ENCODE measurements at places on chromosomes 4 and X. TPM values are rescaled to one million over a fixed set of nuclear protein-coding genes. Genes with fewer than 3 reads are reported as not detected.

Gene SMARCA1
- total RNA-seq = 24.0 TPM

Gene CXCR3
- not detected for total RNA-seq

Gene NUDT10
- total RNA-seq = 0.94 TPM

Gene KLB
- under 0.01 TPM for total RNA-seq

Gene CFAP47
- total RNA-seq = not detected

Gene FAT4
- 42.5 TPM for total RNA-seq

Gene KLHL4
- total RNA-seq = 32.0 TPM

Gene HOPX
- 3.7 TPM for total RNA-seq

Gene SHOX
- not detected for total RNA-seq

Gene P2RY8
- not detected for total RNA-seq

Gene CENPI
- total RNA-seq = 9.5 TPM

Gene NSUN7
- total RNA-seq = under 0.01 TPM

Gene KANTR
- total RNA-seq = 5.2 TPM

Gene RTL3
- under 0.01 TPM for total RNA-seq

Gene OFD1
- 7.2 TPM for total RNA-seq

Gene MAGED4
- total RNA-seq = 10.5 TPM

Gene UXT
- total RNA-seq = 129 TPM

Gene RHOXF2
- not detected for total RNA-seq

Gene HMX1
- not detected for total RNA-seq

Gene TMSB15C
- total RNA-seq = 3.6 TPM

Gene VCX2
- not detected for total RNA-seq

Gene YY2
- 1.1 TPM for total RNA-seq

Gene HSPA4L
- 4.3 TPM for total RNA-seq

Gene SUPT20HL2
- not detected for total RNA-seq

Gene TRIM75
- total RNA-seq = not detected

Gene CXCL5
- 0.19 TPM for total RNA-seq

Gene NAP1L3
- total RNA-seq = 0.18 TPM

Gene TMSB15B
- 5.5 TPM for total RNA-seq
